ENCODE measurements at places on chromosomes 3 and 15.

- no peak for DNase-seq
These were observed 30.2 kb downstream of the KCNAB1 start for GRCh38 chr3:156150434-156151066.

DNA sequence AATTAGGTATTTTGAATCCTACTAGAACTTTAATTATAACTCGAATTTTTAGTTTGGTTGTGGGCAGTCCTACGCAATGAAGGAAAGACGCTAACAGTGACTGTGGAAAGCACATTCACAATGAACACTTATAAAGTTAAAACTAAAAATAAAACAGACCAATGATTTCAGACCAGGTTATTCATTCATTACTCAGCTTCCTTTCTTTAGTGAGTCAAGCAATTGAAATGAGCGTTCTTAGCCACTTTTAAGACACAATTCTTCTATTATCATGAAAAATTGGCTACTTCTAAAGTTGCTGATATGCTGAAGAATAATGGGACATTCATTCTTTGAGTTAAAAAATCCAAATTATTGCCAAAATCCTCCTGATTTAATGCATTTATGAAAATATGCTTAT lies 66.0 kb upstream of the CMSS1 start:
- peak; percentile 55 for DNase-seq

DNA sequence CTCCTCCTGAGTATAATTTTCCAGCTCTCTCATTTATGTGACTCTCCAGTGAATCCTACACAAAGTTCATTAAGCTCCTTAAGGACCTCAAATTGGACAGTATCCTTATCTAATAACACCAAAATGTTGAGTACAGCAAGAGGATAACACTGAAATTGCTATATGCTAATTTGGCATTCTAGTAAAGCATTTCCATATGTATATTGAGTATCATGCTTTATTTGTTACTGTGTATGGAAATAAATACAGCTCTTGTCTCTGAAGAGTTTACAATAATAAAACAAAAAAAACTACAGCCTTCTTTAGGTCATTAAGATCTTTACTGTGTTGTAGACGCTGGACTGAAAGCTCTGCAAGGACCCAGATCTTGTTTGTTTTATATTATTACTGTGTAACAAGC lies 1341.3 kb downstream of the ROBO1 start:
- no peak for DNase-seq

- DNase-seq: no peak
These were observed 58.8 kb downstream of the ASB7 start for GRCh38 chr15:100661156-100661555.

- no peak for DNase-seq
These were observed 14.2 kb downstream of the EIF4E3 start for GRCh38 chr3:71710906-71711494.

DNA sequence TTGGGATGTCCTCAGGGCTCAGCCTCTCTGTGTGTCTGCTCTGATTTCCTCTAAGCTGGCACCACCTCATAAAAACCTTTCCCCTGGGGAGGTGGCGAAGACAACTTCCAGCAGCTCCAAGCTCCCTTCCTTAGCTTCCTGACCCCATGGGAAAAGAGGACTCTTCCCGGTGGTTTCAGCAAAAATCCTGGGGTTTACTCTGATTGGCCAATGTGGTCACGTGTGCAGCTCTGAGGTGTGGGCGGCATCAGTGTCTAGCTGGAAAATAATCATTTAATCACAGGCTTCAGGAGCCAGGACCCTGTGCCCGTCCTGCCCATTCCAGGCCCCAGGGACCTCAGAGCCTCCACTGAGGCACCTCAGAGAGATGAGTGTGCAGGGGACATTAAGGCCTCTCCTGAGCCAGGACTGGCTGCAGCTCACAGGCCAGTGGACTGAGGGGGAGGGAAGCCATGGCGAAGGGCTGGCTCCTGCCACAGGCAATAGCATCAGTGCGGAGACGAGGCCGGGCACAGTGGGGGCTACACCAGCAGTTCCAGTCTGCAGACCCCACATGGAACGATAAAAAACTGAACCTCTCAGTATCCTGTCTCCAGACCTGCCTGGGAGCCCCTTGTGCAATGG lies 104.1 kb downstream of the TPRA1 start:
- no peak for DNase-seq

- DNase-seq: no peak
These were observed 14.2 kb upstream of the KCNMB3 start for GRCh38 chr3:179265092-179265491.

- no peak for DNase-seq
These were observed 19.3 kb downstream of the LSAMP start for GRCh38 chr3:116426036-116426435.

GRCh38 chr15:87959662-87960061 lies 296.9 kb downstream of the NTRK3 start:
- no peak for DNase-seq

- DNase-seq: no peak
These were observed 478.5 kb upstream of the CBLB start for GRCh38 chr3:106347350-106347749.

- no peak for DNase-seq
These were observed 159.0 kb downstream of the FRMD5 start for GRCh38 chr15:44035781-44036699.

DNA sequence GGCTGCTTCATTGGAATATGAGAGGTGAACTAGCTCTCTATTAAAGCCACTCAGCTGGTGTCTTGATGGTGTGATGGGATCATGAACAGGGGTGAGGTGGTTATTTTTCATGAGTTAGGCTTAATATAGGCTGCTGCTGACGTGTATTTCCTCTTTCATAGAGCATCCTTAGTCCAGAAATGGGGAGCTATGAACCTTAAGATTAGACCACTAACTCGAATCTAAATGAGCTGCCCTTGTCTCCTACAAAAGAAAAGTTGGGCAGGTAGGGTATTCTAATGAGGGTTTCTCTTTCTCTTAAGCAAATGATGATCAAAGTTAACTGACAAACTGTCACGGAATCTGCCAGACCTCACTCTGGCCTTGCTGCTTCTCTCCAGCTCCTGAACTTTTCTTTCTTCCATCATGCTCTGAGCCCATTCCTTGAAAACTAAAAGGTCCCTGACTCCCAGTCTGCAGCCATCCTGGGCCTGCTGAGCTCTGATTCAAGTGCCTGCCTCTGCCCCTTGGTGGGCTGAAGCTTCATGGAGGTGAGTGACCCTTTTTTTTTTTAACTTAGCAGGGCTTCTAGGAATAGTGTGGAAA lies at the start of gene TRIM69:
Gene TRIM69, plus strand, starts transcription at position 348 of the 585 bp plus-strand sequence. Its CDS starts 177 bp downstream, at position 525.
- DNase-seq: no peak

GRCh38 chr3:105763659-105764036 lies 105.2 kb downstream of the CBLB start:
- no peak for DNase-seq

DNA sequence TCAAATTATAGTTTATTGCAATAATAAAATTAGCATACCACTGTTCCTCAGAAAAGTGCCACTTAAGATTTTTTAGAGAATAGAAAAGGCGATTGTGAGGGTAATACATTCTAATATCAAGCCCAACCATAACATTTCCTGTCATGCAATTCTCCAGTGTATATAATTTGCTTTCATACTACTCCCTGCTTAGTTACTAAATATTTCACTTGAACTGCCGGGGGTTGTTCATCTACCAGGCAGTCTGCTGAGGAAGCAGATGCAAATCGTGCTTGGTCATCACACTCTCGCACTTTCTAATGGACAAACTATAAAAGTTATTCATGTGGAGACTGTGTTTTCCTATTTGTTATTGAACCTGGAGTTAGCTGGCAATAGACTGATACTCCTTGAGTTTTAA lies 645.6 kb upstream of the CBLB start:
- no peak for DNase-seq

- peak; percentile 66 for DNase-seq
These were observed 170.3 kb downstream of the MOBP start for GRCh38 chr3:39637807-39638206.

DNA sequence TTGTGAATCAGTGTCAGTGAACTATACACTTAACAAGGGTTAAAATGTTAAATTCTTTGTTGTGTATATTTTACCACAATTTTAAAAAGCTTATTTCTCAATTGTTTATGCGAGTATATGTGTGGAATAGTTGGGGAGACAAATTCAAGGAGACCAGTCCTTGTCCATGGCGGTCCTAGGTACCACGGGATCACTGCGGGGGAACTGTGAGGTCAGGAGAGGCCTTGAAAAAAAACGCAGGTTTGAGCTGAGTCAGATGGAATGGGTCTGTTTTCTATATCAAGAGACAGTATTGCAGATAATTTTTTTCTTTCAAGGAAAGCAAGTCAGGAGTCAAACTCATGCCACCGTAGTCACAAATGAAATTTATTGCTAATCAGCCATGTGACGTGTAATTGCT lies 18.5 kb downstream of the IGF1R start:
- DNase-seq: no peak

GRCh38 chr3:112061152-112061551 lies 25.0 kb upstream of the C3orf52 start:
- no peak for DNase-seq

- DNase-seq: no peak
These were observed 46.8 kb upstream of the RORA start for GRCh38 chr15:61275901-61276300.

GRCh38 chr3:15964605-15965442 lies 167.0 kb upstream of the ANKRD28 start:
- no peak for DNase-seq

- DNase-seq: no peak
These were observed 723.8 kb downstream of the TUSC7 start for GRCh38 chr3:117433427-117433826.

- peak; percentile 29 for DNase-seq
These were observed 34.9 kb upstream of the TIMP4 start for GRCh38 chr3:12193485-12194165.

GRCh38 chr15:57667171-57667849 lies 39.2 kb upstream of the POLR2M start:
- DNase-seq: peak; percentile 10

- no peak for DNase-seq
These were observed 49.9 kb downstream of the FNDC3B start for GRCh38 chr3:172089250-172089649.

DNA sequence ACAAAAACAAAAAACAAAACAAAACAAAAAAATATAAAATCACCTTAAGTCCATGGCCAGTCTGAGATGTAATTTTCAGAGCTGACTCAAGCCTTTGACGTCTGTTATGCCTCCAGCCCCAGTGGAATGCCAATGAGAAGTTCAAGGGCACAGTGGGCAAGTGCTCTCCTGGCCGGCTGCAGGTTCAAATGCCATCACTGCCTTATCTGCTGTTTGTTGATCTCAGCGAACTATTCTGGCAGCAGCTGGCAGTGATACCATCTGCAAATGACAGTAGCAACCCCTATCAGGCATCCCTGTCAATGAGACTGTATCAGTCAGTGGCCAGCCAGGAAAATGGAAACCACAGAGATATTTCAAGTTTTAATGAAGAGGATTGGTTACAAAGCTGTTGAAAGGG lies 10.8 kb upstream of the PDE8A start:
- no peak for DNase-seq

GRCh38 chr3:46372492-46373359 lies 2.0 kb downstream of the CCR5 start:
- no peak for DNase-seq

DNA sequence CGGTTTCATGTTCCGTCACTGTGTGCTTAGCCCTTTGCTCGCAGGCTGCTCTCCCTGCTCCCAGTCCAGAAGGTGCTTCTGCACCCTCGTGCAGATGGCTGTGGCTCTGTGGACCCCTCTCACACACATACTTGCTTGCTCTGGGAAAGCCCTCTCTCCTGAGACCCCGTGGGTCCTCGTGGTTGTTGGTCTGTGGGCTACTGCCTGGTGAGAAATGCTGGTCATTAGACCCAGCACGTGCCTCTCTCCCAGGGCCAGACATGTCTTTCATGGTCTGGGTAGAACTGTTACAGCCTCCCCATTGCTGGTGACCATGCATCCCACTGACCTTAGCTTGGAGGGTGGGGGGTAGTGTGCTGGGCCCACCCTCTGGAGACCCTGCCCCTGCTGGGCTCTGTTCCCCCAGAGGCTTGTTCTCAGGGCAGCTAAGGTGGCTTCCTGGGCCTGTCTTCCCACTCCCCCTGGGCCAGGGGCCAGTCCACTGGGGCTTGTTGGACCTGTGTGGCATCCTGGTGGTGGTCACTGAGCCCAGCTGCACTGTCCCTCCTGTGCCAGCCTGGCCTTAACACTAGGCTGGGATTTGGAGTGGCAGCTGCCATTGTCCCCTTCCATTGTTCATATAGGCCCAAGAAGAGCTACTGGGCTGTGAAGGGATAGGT lies 10.6 kb downstream of the C15orf39 start:
- no peak for DNase-seq

DNA sequence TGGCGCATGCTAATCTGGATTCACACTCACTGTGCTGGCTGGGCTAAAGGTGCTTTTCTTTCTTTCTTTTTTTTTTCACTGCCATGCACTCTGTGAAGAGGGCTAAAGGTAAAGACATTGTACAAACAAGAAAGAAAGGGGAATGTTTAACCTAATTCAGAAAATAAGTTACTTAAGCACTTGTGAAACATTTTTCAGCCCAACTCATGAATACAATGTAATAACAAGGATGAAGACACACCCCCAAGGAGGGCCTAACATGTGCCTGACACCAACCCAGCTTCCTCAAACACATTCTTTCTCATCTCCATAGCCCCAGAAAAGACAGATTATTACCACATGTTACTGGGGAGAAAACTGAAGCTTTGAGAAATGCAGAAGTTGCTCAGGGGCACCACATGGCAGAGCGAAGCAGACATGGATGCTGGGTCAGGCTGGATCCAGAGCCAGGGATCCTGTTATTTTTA lies 5.7 kb downstream of the STIMATE start:
- no peak for DNase-seq

- DNase-seq: no peak
These were observed 72.0 kb upstream of the TTBK2 start for GRCh38 chr15:42992626-42993025.

DNA sequence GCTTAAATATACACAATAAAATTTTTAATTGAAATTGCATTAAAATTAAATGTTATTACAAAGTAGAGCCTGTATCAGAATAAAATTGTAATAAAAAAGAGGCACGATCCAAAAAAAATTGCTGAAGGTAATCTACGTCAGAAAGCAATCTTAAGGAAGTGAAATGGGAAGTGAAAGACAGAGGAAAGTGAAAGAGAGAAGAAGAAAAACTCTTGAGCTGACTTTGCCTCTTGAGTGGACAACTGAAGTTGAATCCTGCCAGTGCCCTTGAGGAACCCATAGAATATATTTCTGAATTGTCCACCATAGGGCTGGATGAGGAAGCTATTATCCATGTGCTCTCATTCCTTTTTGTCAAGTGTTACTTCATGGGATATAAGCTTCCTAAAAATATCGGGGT lies 285.1 kb upstream of the STAC start:
- no peak for DNase-seq

DNA sequence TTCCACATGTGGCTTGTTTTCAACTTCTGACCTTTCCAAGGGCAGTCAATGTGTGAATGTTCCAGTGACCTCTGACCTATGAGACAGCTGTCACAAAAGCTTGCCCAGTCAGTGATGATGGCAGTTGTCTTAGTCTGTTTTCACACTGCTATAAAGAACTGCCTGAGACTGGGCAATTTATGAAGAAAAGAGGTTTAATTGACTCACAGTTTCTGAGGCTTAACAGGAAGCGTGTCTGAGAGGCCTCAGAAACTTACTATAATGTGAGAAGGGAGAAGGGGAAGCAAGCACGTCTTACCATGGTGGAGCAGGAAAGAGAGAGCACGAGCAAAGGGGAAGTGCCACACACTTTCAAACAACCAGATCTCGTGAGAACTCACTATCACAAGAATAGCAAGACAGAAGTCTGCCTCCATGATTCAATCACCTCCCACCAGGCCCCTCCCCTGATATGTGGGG lies 95.6 kb downstream of the ECT2 start:
- no peak for DNase-seq
